ENCODE measurements at places on chromosomes 13 and 19. TPM values are rescaled to one million over a fixed set of nuclear protein-coding genes. Genes with fewer than 3 reads are reported as not detected.

The LILRB2 gene
- total RNA-seq, result 1.8 TPM

The SWSAP1 gene
- total RNA-seq, result 2.6 TPM

The SIGLEC14 gene
- 5.9 TPM for total RNA-seq

The PLIN5 gene
- 10.4 TPM for total RNA-seq

The CELF5 gene
- 0.33 TPM for total RNA-seq

The KISS1R gene
- not detected for total RNA-seq

The GNG7 gene
- total RNA-seq, result 7.8 TPM

The THAP8 gene
- 11.0 TPM for total RNA-seq

The ATXN8OS gene
- total RNA-seq, result not detected

The PPP1R12C gene
- total RNA-seq, result 68.3 TPM

The ETV2 gene
- total RNA-seq, result not detected

The LRFN3 gene
- total RNA-seq, result 6.7 TPM

DNA sequence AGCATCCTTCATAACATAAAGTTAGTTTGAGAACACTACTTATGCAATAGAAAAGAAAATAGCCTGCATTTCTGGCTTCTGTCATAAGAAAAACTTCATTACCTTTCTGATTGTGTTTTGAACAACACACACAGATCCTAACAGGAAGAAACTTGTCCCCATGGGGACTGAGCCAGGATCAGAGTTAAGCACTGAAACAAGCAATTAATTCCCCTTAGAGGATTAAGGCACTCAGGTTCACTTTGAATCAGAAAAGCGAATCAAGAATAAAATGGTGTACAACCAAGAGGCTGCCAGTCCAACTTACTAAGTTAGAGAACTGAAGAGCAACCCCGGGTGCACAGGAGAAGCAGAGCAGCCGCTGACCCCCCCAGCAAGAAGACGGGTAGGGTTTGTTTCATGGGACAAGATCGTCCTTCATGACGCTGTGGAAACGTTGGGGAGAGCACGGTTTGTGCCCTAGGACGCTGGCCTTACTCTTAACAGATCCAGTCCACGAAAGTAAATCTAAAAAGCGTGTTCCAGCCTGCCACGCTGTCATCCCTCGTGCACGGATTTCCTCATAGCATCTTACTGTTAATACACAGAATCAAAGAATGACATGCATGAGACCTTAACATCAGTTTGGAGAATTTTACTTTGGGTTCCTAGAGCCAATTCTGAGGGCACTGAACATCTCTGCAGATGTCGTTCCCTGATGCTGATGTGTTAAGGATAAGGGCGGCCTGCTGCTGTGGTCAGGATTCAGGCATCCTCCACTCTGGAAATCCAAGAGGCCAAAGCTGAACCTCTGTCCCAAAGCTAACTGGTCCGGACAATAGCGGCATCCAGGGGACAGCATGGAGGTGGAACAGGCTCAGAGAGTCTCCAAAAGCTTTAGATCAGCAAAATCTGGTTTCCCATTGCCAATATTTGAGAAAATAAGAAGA lies 46.4 kb downstream of the GGACT start:
- no peak for DNase-seq

DNA sequence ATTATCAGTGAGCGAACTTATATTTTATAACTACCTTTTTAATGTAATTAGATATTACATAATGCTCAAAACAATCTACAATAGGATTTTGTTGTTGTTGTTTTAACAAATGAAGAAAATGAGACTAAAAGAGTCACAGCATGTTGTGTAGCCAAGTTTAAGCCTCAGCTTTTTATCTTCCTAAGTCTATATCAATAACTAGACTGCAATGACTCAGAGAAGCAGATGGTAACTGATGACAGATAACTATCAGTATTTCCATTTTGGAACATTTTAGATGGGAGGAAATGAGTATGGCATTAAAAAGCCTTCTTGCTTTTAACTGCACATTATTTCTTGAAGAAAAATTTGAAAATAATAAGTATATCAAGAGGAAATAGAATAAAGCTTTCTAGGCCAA lies 825.2 kb downstream of the SLITRK1 start:
- DNase-seq, result no peak

GRCh38 chr19:40458597-40458974 lies 7.0 kb downstream of the BLVRB start:
- no peak for DNase-seq

DNA sequence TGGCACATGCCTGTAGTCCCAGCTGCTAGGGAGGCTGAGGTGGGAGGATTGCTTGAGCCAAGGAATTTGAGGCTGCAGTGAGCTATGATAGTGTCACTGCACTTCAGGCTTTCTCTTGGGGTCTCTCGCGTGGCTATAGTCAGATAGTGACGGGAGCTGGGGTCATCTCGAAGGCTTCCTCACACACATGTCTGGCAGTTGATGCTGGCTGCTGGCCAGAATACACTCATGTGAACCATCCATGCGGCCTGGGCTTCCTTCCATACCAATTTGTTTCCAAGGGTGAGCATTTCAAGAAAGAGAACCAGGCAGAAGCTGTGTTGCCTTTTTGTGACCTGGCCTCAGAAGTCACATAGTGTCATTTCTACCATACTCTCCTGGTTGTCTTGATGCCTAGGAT lies 26.4 kb downstream of the LEUTX start:
- DNase-seq, result no peak

DNA sequence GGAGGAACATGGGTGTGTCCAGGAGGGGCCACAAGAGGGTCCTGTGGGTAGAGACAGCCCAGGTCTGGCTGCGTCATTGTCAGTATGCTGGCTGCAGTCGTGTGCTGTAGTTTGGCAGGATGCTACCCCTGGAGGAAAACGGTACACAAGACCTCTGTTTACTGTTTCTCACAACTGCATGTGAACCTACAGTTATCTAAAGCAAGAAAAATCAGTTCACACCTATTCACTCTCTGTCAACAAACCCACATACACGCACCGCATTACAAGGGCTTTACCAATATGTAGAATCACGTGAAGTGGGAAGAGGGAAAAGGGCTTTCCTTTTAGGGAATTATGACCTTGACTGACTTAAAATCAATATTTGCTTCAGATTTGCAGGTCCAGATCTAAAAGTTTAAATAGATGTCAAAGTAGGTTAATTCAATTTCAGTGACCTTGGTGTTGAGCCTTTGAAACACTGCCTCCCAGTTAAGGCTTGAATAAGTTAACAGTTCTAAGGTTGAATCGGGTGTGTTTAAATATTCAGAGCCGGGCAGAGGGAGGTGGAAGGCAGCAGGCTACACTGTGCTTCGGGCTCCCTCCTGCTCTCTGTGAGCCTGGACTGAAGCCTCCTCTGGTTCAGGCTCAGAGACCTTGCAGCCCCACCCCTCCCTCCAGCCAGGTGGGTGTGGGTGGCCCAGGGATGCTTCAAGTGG lies 17.2 kb upstream of the MCF2L start:
- DNase-seq, result no peak

DNA sequence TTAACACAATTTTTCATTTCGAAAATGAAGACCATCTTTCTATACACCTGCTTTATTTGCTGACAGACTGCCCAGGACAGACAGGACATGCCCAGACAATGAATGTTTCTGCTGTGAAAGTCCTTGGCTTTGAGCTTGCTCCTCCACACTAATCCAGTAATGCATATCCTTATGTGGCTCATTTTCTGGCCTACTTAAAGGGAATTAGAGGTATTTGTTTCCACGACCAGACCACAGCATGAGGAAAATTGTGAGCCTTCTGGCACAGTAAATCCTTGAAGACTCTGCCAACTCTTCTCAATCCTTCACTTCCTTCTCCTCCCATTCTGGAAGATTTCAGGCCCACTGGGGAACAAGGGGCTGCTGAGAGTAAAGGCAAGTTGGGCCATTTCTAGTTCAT lies 25.7 kb downstream of the CCDC70 start:
- DNase-seq, result no peak

- peak; percentile 95 for DNase-seq
These were observed 1.9 kb upstream of the HNRNPL start for GRCh38 chr19:38851622-38852230.

DNA sequence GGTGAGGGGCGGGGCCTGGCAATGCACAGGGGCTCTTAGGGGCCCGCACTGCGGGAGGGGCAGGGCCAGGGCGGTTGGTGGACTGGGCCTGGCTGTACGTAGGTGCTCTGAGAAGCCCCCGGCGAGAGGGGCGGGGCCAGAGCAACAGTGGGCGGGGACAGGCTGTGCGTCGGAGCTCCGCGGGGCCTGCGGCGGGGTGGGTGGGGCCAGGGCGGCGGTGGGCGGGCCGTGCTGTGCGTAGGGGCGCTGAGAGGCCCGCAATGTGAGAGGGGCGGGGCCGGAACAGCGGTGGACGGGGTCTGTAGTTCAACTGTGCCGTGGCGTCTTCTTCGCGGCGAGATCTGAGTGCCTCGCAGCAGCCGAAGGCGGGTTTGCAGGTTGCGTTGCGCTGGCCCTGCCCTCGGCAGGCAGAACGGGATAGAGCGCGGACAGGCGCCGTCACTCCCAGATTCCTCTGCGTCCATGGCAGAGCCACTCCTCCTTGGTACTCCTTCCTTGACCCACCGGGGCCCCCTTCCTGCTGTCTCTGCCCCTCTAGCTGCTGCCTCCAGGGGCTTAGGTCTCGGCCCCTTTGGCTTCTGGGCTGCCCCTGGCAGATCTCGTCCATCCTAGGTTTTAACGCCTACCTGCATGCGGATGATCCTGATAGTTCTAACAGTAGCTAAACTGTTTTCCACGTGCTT lies 33.2 kb downstream of the CCNE1 start:
- peak; percentile 91 for DNase-seq

GRCh38 chr19:52592301-52592700 lies 22.2 kb downstream of the ZNF701 start:
- no peak for DNase-seq

GRCh38 chr13:91768746-91769145 lies 370.3 kb downstream of the GPC5 start:
- DNase-seq, result no peak

DNA sequence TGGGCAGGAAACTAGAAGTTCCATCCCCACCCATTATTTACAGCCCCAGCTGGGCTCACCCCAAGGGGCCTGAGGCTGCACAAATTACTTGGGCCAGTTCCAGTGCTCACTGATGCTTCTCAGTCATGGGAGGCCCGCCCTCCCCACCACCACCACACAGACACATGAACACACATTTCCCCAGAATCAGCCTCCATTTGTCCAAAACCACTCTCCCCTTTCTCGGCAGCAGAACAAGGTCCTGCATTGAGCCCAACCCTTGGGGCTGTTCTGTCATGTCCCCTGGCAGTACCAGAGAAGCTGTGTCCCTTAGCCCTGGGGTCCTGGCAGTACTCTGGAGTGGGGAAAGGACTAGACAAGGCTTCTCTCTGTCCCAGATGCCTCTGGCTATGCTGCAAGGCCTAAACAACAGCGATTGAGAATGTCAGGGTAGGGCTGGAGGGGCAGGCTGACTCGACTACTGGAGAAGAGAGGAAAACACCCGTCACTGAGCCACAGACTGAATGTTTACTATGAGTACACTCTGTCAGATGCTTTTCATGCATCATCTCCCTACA lies 21.8 kb downstream of the SAMD4B start:
- no peak for DNase-seq

GRCh38 chr13:47415048-47415447 lies 518.2 kb upstream of the HTR2A start:
- DNase-seq, result no peak

DNA sequence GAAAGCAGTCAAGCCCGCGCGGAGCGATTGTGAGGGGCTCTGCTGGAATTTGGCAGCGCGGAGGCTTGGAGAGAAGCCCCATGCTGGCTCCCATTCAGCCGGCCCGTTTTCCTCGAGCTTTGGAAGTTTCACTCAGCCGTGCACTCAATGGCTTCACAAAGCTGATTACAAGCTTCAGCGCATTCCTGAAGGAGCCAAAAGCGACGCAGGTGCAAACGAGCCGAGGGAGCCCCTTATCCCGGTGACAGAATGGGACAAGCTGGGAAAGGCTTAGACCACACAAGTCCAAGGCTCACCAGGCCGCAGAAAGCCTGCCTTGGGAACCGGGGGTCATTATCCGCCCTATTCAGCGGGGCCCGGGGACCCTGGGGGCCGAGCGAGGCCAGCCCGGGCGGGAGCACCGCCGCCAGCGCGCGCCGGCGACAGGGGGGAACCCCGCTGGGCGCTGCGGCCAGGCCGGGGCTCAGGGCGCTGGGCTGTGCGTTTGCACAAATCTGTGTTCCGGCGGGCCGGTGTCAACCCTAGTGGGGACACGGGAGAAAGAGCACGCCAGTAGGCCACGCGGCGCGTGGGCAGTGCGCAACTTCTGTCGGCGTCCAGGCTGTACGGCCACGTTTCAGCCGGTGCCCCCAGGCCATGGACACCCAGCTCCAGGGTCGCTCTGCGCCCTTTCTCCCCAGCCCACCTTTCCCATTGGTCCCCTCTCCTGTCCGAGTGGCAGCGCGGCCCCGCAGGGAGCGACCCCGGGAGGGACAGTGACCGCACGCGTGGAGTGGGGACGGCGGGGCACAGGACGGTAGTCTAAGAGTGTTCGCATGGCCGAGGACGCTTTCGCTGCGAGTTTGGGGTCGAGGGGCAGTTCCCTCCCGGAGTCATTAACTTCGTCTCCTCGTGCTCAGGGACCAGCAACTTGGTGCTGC lies 37.3 kb downstream of the SOX1 start:
- DNase-seq, result no peak

- DNase-seq, result no peak
These were observed 817.2 kb downstream of the SLITRK1 start for GRCh38 chr13:83065108-83065507.

- DNase-seq, result no peak
These were observed 30.5 kb upstream of the COX7A1 start for GRCh38 chr19:36182612-36183244.

DNA sequence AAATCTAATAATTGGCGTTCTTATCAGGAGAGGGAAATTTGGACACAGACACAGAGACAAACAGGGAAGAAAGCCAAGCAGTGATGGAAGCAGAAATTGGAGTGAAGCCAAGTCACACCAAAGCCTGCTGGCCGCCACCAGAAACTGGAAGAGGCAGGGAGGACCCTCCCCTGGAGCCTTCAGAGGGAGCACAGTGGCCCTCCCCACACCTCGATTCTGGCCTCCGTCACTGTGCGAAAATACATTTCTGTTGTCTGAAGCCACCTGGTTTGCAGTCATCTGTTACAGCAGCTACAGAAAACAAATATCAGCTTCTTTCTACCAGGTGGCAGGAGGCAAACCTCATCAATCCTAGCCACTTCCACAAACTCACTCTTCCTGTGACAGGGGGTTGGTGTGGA lies 8.3 kb upstream of the TLE6 start:
- DNase-seq, result no peak

GRCh38 chr19:51417810-51418157 lies 342 bp upstream of the SIGLEC10 start:
- DNase-seq, result no peak

- DNase-seq, result no peak
These were observed 43.6 kb downstream of the GADD45B start for GRCh38 chr19:2519482-2519881.

DNA sequence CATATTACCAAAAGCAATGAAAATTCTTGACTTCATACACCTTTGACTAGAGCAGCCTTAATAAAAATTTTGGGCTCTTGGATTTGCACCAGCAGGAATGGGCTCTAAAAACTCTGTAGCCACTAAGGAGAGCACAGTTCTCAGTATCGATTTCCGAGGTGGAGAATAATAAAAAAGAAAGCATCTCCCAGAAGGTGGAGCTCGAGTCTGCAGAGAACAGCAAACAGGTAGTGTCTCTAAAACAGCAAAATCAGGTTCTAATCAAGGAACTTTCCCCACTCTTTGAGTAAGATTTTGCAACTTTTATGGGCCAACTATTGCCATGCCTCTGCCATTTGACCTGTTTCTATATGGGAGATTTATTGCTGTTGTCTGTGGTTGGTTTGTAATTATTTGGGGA lies 258.7 kb upstream of the GPC6 start:
- no peak for DNase-seq

Data from breast epithelium (tissue), 4 donors.